NCI-H187 (cell line): ENCODE measurements at places on chromosomes 7 and 10.

GRCh38 chr7:55005241-55005851 is 13.5 kb upstream of the EGFR start:
- no peak for DNase-seq

GRCh38 chr10:62380016-62380415 is 5.8 kb downstream of the ZNF365 start:
- DNase-seq = no peak

DNA sequence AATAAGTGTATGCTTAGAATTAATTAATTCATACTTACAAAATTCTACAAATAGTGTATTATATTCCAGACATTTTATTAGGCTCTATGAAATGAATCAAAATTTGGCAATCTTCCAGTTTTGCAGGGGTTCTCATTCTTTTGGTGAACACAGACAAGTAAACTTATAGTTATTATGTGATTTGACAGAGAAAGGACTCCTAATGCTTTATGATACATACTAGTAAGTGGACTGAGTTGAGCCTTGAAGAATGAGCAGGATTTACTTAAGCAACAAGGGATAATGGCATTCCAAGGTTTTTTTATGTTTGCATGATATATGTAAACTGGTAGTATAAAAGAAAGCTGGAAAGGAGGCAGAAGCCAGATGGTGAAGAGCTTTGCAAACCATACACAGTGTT is 145.7 kb upstream of the FERD3L start:
- no peak for DNase-seq

DNA sequence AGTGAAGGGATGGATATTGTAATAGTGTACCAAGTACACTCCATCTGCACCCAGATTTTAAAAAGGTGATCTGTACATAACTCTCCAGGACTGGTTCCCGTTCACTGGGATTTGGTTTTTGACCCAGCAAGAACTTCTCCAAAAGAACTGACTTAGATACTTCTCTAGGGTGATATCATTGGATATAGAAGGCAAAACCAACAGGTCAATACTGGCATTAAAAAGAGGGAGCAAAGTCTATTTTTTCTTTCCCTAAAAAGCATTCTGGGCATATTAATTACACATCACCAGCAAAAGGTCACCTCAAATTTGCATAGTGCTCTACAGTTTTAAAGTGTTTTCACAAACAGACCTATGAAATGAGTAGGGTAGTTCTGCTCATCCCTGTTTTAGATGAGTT is 3.5 kb downstream of the MYPN start:
- DNase-seq = no peak

DNA sequence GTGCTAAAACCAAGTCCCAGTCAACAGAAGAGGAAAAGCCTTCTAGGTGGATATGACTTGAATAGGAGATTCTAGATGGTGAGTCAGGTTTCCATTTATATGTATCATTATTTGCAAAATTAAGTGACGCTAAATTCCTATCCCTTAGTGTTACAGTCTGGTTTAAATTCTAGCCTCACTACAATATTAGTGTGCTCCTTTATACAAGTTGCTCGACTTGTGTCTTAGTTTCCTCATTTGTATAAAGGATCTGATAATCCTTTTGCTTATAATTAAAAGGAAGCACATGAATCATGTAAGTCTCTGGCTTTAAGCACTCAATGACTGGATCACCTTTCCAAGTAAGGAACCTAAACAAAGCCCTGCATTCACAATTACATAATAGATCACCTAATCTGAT is 105.7 kb downstream of the SVOPL start:
- DNase-seq = no peak
